ENCODE measurements at places on chromosomes 11 and 22.

DNA sequence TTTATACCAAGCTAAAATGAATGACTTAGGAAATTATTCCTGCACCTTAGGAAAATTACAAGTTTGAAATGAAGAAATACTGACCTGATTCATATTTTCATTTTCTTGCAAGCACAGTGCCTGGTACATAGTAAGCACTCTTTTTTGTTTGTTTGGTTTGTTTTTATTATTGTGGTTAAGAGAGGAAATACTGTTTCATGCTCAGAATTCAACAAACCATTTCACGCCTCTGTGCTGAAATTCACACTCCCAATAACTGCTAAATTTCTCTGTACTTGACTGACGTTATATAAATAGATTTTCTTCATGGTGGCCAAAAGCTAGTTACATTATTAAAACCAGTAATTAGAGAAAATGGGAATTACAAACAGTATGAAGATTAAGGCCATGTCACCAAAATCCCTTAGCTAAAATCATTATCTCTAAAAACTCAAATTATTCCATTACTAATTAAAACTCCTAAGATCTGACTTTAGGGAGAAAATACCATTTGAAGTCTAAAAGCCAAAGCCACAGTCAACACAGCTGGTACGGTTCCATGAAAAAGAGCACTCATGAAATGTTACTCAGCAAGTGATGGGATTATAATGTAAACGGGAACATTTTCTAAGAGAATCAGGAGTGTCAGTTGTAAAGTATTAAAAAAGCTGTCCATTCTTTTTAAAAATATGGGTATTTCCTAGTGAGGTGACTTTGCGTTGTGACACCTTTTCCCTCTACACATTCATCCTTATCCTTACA, 77.8 kb upstream of the DDI1 start:
- DNase-seq, result no peak

DNA sequence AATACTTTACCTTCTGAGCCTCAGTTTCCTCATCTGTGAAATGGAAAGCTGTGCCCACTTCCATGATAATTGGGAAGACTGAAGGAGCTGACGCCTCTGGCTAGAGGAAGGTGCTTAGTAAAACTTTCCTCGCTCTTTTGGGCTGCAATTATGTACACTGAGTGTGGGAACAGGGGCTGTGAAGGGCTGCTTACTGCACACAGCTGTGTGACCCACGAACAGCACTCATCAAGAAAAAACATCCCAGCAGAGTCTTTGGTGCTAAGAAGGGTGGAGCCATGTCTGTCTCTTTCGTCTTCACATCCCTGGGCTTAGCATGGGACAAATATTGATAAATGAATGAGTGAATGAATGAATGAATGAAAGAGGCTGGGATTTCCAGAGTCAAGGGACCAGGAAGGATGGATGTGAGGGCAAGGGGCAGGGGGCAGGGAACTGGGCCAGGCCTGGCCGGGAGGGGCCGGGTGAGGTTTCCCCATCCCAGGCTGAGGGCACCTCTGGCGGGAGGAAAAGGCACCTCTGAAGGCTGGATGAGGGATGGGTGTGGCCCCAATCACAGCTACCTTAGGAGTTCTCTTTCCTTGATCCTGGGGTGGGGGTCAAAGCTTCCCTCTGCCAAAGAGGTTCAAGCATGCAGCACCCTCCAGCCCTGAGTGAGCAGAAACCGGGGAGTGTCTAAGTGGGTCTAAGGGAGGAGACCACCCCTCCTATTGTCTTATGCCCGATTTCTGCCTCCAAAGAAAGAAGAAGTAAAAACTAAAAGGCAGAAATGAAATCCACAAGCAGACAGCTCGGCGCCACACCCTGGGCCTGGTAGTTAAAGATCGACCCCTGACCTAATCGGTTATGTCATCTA, 9.2 kb upstream of the CD5 start:
- no peak for DNase-seq

GRCh38 chr11:27806122-27806521, 105.9 kb upstream of the BDNF start:
- no peak for DNase-seq

DNA sequence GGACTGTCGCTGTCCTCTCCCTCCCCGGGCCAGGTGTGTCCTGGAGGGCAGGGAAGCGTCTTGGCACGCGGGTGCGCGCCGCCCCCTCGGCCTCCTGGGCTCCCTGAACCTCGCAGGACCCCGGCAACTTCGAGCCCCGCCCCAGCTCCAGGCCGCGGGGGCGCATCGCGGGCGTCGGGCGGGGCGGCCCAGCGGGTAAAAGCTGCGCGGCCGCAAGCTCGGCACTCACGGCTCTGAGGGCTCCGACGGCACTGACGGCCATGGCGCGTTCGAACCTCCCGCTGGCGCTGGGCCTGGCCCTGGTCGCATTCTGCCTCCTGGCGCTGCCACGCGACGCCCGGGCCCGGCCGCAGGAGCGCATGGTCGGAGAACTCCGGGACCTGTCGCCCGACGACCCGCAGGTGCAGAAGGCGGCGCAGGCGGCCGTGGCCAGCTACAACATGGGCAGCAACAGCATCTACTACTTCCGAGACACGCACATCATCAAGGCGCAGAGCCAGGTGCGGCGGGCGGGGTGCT, at the start of gene CST6:
TSS of gene CST6 (plus strand) at position 224 of the 519 bp plus-strand sequence. CDS start at position 261, 37 bp downstream.
- no peak for DNase-seq

GRCh38 chr11:7487360-7487759, 2.1 kb downstream of the OLFML1 start:
- no peak for DNase-seq

DNA sequence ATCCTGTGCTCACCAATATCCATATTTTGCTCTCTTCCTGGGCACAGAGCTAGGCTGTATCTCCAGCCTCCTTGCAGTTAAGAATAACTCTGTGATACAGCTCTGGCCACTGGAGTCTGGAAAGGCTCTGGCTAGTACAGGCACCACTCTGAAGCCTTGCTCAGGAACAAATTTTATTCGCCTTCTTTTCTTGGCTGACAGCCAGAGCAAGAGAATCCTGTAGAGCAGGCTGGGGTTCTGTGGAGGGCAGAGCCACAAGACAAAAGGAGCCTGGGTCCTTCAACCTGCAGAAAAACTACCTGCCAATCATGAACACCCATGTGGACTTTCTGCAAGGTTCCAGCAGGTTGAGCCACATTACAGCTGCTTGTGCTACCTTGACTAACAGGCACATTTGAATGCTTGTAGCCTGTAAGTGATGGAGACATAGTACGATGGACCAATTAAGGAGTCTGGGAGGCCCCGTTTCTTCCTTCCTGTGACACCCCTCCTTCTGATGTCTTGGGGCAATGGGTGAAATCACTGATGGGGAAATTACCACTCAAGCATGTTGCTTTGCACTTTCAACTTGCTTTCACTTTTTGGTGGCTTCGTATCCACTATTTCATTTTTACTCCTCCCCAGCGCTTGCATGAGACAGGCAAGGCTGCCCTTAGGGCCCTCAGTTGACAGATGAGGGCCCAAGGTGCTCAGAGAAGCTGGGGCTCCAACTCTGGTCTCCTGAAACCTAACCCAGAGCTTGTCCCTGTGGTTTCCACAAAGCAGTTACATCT, 267.2 kb upstream of the SYN3 start:
- DNase-seq, result no peak

DNA sequence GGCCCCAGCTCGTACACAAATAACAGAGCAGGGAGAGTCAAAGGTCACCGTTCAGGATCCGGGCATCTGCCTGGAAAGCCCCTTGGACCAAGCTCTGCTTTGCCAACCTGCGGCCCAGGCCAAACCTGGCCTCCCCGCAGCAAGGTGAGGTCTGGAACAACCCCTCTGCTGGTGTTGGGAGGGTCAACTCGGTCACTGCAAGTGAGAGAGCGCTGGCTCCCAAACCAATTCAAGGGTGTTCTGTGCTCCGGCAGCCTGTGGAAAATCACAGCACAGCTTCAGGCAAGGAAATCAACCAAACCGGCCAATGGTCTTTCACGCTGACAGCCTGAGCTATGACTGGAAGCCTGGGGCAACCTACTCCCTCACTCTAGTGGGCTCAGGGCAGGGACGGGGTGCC, 63.4 kb downstream of the MYH9 start:
- no peak for DNase-seq

- no peak for DNase-seq
These were observed 7.2 kb downstream of the PIWIL4 start for GRCh38 chr11:94574193-94574961.

DNA sequence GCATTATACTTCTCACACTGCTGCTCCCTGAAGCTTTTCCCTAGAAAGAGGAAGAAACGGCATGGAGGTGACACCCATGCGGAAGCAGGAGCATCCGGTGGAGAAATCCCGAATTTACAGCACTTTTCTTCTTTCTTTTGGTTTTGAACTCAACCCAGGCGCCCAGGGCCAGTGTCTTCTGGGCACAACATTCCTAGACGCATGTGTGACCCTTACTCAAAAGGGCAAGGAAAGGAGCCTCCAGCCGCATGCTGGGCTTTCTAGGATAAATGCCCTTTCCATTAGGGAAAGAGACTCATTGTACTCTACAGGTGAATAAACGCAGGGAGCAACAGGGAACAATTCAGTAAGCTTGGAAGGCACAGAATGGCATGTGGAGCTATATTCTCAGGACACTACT, 19.5 kb downstream of the ADAMTS8 start:
- no peak for DNase-seq

DNA sequence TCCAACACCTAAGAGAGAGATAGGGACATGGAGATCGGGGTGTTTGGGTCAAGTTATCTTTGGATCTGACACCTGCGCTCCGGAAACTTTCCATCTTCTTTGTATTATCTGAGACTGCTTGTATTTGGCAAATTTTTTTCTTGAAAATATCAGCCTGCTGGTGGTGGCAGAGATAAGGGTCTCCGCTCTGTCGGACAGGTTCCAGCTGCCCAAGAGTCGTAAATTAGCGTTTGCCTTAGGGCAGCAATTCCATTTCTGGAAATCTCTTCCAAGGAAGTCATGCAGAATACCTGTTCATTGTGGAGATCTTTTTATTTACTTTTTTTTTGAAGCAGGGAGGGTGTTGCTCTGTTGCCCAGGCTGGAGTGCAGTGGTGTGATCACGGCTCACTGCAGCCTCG, 19.5 kb upstream of the CSNK1E start:
- DNase-seq, result no peak

GRCh38 chr11:134207538-134208239, 16.1 kb downstream of the NCAPD3 start:
- DNase-seq, result peak; percentile 55

DNA sequence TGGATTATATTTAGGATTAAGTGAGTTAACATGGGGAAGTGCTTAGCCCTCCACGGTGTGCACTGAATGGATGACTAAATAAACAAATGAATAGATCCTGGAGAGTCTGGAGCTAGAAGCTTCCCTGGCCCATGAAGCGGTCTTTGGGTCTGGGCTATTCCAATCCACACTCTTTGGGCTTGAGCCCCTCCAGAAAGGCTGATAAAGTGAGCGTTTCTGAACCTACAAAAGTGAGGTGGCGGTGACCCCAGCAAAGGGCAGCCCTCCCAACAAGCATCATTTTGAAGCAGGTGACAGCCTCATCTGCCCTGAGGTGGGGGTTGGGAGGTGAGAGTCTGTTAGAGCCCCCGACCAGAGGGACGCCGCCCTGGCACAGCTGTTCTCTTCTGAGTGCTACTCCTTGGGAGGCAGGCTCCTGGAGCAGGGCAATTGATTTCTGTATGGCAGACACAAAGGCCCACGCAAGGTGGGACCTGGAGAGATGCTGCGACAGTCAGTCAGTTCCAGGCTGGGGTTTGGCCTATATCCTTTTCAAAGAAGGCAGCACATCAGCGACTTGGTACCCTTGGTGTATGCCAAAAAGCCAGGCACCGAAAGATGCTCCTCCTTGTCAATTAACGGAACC, 157.8 kb downstream of the CACNA1I start:
- no peak for DNase-seq

- DNase-seq, result no peak
These were observed 227.2 kb upstream of the E2F8 start for GRCh38 chr11:19467904-19468303.

DNA sequence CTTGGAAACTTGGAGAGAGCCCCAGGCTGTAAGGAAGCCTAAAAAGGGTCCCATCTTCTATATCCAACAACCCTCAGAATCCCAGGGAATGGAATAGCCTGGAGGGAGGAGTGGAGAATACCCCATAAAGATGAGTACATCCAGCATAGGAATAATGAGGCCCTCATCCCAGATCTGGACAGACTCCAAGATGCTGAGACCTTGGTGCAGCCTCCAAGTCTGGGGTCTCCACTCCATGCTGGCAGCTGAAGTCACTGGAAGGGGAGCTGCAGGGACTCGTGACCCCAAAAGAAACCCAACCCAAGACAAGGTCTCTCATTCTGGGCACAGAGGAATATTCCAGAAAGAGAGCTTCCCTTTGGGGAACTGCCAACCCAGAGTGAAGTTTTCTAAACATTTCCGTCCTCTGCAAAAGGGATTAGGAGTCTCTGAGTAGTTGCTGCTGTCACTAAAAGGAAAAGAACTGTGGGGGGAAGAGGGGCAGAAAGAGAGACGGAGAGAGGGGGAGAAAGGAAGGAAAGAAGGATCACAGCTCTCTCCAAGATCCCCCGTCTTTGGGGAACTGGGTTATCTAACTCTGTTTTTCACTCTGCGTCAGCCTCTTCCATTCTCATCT, 589 bp downstream of the SCGB1A1 start:
- no peak for DNase-seq

DNA sequence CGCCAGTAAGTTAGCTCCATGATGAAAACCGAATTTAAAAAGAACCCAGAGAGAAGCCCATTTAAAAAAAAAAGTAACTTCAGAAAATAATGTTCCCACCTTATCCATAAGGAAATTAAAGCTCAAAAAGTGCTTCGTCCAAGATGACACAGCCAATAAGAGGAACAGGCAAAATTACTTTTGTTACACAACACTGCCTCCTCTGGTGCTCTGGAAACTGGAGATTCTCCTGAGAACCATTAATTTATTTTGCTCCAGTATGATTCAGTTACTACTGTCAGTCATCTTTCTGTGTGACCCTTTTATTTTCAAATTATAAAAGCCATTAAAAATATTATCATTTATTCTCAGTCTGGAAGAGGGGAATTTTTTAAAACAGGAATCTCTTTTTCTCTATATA, 2.0 kb downstream of the IFT27 start:
- no peak for DNase-seq

- no peak for DNase-seq
These were observed 5.2 kb upstream of the RAB3IL1 start for GRCh38 chr11:61922539-61922938.

GRCh38 chr22:30855677-30856518, 112.7 kb downstream of the MORC2 start:
- no peak for DNase-seq

DNA sequence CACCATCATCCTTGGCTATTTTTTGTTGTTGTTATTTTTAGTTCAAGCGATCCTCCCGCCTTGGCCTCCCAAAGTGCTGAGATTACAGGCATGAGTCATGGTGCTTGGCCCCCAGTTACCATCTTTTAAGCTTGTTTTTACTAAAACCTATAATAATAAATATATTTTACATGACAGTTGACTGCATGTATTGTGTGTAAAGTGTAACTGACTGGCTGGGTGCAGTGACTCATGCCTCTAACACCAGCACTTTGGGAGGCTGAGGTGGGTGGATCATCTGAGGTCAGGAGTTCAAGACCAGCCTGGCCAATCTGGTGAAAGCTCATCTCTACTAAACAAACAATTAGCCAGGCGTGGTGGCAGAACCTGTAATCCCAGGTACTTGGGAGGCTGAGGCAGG, 386.2 kb downstream of the TENM4 start:
- DNase-seq, result no peak

GRCh38 chr11:70399681-70400112, 1.4 kb downstream of the CTTN start:
- no peak for DNase-seq

GRCh38 chr11:77371646-77372045, 70.2 kb upstream of the GDPD4 start:
- DNase-seq, result no peak

- no peak for DNase-seq
These were observed 43.1 kb upstream of the GRAMD1B start for GRCh38 chr11:123386796-123387510.

- DNase-seq, result no peak
These were observed 874 bp downstream of the APOL1 start for GRCh38 chr22:36253523-36254490.
